ENCODE measurements at places on chromosomes 5 and 9.

DNA sequence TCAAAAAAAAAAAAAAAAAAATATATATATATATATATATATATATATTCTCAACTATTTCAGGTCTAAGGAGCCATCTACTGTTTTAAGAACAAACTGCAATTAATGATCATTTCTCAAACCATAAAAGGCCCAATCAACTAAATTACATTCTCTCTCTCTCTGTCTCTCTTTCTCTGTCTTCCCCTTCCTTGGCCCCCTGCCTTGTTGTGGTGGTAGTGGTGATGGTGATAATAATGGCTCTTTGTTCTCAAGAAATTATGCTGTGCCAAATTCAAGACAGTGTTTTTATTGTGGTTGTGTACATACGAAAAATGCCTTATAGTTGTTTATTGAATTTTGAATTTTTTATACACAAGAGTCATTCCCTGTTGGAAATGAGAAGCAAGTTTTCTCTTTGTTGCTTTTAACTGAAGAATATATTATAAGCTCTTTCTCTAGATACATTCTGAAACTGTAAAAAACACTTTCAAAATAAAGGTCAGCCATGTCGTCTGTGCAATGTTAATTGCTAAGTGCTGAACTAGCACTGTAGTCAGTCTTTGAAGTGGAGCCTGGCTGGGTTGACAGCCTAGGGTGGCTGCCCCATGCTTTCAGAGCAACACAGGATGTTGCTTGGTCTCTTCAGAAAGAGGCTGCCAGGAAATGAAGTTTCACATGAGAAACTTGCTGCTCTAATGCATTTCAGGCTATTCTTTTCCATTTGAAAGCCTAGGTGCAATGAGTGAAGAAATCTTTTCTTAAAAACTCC lies 96.0 kb downstream of the HINT1 start:
- DNase-seq, result peak; percentile 13

DNA sequence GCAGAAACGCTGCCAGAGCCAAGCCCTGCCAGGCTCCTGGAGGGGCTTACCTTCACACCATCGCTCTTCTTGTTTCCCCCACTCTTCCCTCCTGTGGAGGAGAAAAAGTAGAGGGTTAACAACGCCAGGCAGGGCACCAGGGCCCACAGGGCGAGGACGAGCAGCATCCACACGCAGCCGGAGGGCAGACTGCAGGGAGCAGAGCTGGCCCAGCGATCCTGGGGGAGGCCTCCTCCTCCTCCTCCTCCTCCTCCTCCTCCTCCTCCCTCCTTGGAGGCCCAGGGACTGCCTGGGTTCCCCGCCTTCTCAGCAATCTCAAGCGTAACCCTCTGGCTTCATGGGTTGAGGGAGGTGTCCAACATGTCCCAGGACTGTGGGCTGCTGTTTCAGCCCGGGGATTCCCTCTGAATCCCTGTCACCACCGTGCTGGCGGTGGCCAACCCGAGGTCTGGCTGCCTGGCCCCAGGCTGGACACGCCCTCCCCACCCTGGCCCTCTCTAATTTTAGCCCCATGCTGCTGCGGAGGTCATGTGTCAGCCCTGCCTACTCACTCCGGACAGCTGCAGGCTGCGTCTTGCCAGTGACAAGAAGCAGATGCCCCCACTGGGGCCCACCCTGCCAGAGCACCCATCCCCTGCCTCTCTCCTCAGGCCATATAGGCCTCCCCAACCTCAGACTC lies 44.3 kb downstream of the CAMK2A start:
- no peak for DNase-seq

DNA sequence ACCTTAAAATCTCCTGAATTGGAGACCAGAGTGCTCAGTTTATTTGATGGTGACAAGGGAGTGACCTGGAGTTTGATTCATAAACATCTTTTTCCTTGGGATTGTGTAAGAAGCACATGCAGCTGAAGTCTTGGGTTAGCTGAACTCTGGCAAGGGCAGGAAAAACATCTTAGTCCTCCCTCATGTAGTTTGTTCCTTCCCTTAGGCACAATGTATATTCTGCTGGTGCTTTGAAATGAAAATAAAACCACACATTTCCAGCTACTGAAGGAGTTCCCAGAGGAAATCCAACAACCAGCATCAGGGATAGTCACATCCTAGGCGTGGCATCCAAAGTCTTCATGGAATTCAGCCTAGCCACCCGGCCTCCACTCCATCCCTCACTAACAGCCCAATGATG lies 95.2 kb upstream of the PAPPA start:
- DNase-seq, result no peak

DNA sequence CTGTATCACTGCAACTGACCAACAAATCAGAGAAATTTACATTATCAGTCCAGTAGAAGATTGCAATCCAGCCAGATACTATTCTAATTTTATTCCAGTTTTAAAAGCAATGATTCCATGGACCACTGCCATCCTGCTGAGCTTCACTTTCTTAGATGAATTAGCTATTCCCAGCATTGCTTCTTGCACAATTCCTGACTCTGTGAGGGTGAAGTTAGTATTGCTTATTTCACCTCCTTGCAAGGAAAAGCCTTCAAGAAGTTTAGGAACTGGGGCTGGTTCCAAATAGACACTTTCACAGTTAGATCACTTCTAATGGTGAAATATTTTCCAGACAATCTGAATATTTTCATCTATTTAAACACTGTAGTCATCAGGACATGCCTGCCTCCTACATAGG lies 338.6 kb upstream of the TNC start:
- DNase-seq, result no peak

DNA sequence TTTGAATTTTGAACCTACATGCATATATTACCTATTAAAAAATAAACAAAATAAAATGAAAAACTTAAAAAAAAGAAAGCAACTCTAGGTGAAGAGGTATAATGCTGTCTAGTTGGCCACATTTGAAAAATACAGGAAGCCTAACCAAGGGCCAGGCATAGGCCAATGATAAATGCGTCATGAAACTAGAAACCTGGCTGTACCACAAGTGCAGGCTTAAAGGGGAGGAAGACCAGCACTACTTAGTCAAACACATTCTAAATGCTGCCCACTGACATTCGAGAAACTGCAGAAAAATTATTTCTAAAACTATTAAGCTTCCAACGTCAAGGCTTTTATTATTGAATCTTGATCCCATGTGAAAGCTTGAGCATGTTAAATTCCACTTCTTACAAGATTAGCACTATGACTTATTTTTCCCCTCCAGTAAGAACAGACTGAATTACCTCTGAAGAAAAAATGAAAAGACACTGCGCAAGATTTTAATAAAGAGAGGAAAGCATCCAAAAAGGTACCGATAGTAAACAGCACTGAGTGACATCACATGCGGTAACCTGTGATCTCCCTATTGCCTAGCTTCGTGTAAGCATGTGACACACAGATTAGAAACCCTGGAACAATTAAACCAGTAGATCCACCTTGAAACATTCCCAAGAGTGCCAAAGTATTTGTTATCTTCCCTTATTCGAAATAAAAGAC lies 16.2 kb downstream of the CDC14B start:
- no peak for DNase-seq

- DNase-seq, result no peak
Measured at GRCh38 chr9:36937346-36937745, 96.7 kb downstream of the PAX5 start.

DNA sequence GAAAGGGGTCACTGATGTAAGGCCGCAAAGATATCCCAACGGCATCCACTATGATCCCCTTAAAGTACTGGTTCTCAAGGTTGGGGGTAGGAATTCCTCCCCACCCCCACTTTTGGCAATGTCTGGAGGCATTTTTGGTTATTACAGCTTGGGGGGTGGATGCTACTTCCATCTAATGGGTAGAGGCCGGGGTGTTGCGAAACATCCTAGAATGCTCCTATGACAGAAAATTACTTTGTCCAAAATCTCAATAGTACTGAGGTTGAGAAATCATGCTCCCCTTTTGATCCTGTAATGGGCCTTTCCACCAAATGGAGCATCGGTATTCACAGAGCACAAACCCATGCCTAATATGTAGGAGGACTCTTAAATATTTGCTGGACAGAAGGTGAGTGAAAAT lies 20.8 kb upstream of the TCERG1 start:
- no peak for DNase-seq

- no peak for DNase-seq
Measured at GRCh38 chr5:74294231-74294705, 346.3 kb downstream of the ENC1 start.

- DNase-seq, result no peak
Measured at GRCh38 chr9:5801739-5802113, 31.2 kb downstream of the ERMP1 start.

GRCh38 chr5:11928909-11929308 lies 24.7 kb upstream of the CTNND2 start:
- no peak for DNase-seq

GRCh38 chr9:13053504-13053903 lies 226.0 kb downstream of the MPDZ start:
- DNase-seq, result no peak

- no peak for DNase-seq
Measured at GRCh38 chr5:156201788-156202403, 125.1 kb upstream of the SGCD start.

- DNase-seq, result no peak
Measured at GRCh38 chr9:94867842-94868312, 141.4 kb downstream of the AOPEP start.

GRCh38 chr9:108834959-108835665 lies 20.7 kb downstream of the ACTL7B start:
- DNase-seq, result no peak
